ENCODE measurements at places on chromosomes 3 and 15.

DNA sequence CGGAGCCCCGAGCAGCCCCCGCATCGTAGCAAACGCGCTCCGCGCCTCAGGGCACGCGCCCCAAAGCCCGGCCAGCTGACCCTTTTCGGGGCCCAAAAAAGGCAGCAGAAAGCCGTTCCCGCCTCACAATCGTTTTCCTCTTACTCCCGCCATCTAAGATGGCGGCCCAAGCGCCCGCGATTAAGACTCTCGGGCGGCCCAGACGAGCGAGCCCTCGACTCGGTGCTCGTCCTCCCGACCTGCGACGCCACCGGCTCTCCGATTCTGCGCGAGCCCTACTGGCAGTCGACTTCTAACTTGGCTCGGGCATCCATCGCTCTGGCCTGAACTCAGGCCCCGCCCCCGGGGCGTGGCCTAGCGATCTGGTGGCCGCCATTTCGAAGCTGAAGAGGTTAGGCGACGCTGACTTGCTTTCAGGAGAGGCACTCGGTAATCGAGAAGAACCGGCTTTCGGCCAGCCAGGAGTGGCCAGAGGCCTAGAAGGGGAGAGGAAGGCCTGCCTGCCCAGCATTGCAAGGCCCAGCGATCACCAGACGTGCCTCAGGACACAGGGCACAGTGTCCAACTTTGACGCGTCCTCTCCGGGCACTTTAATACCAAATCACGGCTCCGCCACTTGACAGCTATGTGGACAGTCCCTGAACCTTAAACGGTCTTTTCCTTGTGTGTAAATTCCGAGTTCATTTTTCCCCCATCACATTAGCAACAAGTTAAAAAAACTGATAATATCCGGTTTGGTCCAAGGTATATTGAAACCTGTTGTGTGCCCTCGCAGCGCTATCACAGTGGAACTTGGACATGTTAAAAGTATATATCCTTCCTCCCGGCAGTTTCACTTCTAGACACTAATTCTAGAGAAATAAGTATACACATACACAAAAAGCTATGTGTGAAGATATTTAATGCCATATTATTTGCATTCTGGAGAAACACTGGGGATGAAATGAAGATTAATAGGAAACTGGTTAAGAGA is at the start of gene RAF1:
RAF1 (minus strand) TSS at position 182 of the 973 bp plus-strand sequence. CDS start 45,396 bp downstream, outside the sequence.
- peak; percentile 92 for DNase-seq

- DNase-seq: no peak
Observed at GRCh38 chr3:185661772-185662171, 75.7 kb downstream of the SENP2 start.

GRCh38 chr3:36210840-36211651 is 169.3 kb upstream of the STAC start:
- no peak for DNase-seq

DNA sequence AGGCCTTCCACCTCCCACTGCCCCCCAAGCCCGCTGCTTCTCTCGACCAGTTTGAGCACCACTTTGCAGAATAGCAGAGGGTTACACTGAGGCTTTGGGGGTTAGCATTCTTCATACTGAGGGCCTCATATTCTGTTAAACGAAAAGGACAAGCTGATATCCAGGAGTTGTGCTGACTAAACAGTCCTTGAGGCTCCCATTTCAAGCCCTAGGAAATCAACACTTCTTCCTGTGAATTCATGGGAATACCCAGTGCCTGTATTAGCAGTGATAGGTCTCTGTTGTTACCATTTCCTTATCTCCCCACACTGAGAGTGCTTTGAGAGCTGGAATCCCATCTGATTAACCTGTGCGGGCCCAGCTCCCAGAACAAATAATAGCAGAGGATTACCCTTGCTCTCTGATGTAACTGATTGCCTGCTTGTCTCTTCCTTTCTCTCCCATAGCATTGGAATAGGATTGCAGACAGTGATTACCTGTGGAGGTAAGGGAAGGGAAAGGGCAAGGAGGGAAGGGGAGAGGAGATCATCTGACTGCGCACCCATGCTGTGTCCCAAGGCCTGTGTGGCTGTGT is 930 bp downstream of the FBXW12 start:
- no peak for DNase-seq

GRCh38 chr15:86125775-86126174 is 46.1 kb downstream of the AGBL1 start:
- DNase-seq: no peak

DNA sequence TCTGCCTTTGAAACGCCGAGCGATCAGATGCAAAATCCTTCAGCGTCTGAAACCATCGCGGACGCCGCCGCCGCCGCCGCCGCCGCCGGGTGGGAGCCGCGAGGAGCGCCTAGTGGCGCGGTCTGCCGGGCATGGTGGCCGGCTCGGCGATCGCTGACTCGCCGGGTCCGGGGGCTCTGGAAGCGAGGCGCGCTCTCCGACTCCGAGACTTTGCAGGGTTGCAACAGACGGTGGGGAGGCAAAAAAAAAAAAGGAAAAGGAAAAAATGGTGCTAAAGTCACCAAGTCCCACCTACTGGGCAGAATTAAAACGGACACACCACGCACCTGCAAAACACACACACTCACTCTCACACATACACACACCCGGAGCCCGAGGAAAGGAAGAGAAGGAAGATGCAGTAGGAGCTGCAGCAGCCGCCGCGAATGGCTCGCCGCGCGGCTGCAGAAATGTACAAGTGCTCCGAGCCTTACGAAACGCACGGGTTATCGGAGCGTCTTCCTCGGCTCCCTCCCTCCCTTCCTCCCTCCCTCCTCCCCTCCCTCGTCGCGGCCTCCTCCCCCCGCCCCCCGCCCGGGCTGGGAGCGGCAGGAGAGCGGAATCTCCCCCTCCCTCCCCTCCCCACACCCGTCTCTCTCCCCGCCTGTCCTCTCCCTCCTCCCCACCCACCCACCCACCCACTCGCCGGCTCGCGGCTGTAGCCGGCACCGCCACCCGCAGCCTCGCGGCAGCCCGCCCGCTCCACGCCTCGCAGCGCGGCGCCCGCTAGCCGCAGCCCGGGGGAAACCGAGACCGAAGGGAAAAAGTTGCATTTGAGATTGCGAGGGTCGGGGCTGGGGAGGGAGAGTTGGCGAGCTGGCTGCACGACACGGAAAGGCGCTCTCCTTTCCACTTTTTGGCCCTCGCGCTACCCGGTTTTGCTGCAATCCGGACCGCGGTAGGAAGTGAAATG is at the start of gene NTRK3:
NTRK3 (minus strand) TSS at position 461 of the 952 bp plus-strand sequence. CDS start 586 bp downstream, outside the sequence.
- no peak for DNase-seq

- no peak for DNase-seq
Observed at GRCh38 chr3:188126934-188127333, 27.0 kb upstream of the LPP start.

GRCh38 chr3:51687431-51688205 is 16.6 kb downstream of the TEX264 start:
- DNase-seq: no peak

- DNase-seq: no peak
Observed at GRCh38 chr3:155919728-155920127, 49.3 kb downstream of the GMPS start.

GRCh38 chr3:97960551-97960950 is 11.7 kb downstream of the RIOX2 start:
- no peak for DNase-seq

- DNase-seq: no peak
Observed at GRCh38 chr3:52774066-52774713, 3.2 kb upstream of the ITIH1 start.

- DNase-seq: no peak
Observed at GRCh38 chr3:52509753-52510328, 14.7 kb downstream of the STAB1 start.

- DNase-seq: no peak
Observed at GRCh38 chr3:63328365-63328764, 50.3 kb downstream of the SYNPR start.

GRCh38 chr15:68656438-68656739 is 77.6 kb downstream of the CORO2B start:
- DNase-seq: no peak

- DNase-seq: no peak
Observed at GRCh38 chr15:93033434-93034045, 55.5 kb downstream of the RGMA start.

DNA sequence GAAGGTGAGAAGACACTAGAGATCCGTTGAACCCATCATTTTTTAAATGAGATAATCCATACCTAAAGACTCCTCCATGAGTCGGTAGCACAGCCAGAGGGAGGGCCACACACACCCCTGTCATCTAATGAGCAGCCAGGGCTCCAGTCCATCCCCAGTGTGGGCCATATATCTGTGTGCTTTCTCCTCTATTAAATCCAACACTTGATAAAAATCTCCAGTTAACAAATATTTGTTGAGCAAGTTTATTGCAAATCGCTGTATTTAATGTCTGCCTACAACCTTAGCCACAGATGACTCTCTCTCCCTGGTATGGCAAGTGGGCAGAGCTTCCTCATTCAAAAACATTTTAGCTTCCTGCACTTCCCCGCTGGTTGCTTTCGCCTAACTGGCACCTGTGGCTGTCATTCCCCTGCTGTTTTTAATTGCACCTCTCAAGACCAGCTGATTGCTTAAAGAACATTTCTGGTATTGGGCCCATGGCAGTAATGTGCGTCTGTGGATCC is 82.8 kb downstream of the SMAD3 start:
- DNase-seq: no peak

GRCh38 chr3:50408443-50408944 is 49.2 kb upstream of the TMEM115 start:
- DNase-seq: no peak

GRCh38 chr3:172034786-172035685 is 4.3 kb upstream of the FNDC3B start:
- DNase-seq: no peak

GRCh38 chr3:136512381-136512780 is 239.8 kb downstream of the STAG1 start:
- no peak for DNase-seq

DNA sequence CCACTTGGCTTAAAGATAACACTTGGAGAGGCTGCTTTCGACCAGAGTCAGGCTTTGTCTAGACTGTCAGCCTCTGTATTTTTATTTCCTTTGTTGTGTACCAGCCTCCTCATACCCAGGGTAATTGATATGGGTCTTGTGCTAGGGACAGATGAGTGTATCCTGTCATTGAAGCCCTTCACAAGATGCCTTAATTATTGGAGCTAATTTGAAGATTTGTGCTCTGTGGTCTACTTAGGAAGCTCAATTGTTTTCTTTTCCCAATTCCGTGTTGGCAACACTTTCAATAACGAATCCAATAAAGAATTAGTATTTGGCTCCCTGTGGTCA is 60.5 kb upstream of the DPH6 start:
- DNase-seq: no peak

DNA sequence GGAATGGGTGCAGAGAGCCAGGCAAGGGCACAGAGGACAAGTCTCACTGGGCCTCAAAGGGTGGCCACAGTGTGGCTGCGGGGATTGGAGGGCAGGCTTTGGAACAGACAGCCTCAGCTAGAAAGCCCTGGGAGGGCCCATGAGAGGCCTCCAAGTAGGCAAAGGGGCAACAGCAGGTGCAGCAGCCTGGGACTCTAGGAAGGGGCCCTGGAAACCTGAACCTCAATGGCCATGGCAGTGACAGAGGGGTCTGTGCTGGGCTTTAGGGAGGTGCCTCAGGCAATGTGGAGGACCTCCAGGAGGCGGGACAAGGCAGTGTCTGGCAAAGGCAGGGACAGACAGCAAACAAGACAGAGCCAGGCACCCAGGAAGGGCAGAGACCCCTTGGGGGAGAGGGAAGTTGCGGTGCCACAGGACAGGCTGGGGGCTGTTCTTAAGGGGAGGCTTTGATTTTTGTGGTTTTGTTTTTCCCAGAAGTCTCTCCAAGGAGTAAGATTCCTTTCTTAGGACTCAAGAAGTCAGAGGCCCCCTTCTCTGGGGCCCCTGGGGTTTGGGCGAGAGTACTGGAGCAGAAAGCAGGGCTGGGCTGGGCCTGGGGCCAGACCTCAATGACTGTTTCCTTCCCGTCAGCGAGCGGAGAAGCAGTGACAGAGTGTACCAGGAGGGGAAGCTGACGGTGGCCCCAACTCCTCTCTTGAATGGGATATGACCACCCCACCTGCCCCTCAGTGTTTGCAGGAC is 9.7 kb downstream of the STOML1 start:
- no peak for DNase-seq

- DNase-seq: no peak
Observed at GRCh38 chr15:46242935-46243334, 608.1 kb downstream of the SQOR start.

- no peak for DNase-seq
Observed at GRCh38 chr15:89117790-89118189, 29.5 kb downstream of the ABHD2 start.

- no peak for DNase-seq
Observed at GRCh38 chr3:7000501-7000900, 139.6 kb downstream of the GRM7 start.

DNA sequence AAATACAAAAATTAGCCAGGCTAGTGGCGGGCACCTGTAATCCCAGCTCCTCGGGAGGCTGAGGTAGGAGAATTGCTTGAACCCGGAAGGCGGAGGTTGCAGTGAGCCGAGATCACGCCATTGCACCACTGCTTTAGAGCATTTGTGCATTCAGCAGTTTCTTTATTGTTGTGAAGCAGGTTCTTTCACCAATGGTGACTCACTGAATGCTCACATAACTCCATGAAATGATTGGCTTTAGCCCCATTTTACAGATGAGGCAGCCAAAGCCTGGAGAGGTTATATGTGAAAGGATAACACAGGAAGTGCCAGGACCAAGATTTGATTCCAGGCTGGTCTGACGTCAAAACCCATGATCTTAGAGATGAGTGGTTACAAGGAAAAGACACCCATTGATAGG is 195.2 kb downstream of the SLCO3A1 start:
- no peak for DNase-seq

- no peak for DNase-seq
Observed at GRCh38 chr3:124455891-124456290, 274.4 kb upstream of the UMPS start.

DNA sequence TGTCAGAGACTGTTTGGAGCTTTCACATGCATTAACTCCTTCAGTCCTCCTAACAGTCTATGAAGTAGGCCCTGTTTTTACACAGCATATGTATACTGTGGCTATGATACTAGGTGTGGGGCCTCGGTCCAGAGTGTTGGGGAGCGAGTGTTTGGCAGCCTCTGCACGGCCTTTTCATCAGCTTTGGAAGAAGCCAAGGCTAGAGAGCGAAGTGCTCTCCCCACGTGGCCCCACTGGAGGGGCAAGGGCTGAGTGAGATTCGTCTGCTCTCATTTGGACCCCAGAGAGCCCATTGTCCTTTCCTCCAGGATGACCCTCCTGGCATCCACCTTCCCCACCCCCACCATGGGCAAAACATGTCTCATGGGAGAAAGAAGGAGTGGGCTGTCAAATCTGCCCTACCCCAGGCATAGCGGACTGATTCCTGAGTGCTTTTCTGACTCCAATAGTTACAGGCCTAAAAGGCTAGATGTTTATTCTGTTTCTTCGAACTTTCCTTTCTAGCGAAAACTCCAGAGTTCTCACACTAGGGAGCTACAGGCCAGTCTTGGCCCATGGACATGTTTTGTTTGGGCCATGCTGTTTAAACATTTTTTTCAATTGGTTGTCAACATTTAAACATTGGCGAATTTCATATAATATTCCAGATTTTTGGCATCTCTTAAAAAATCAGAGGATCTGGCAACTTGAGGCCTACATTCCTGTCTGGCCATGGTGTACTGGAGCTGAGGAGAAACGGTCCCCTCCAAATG is 76.0 kb downstream of the EEFSEC start:
- no peak for DNase-seq

- no peak for DNase-seq
Observed at GRCh38 chr3:5568451-5568850, 380.9 kb downstream of the EDEM1 start.

GRCh38 chr3:14303336-14304100 is 98.9 kb upstream of the SLC6A6 start:
- no peak for DNase-seq

Measured in cerebellar nuclear complex (tissue), 1 donor.